ENCODE measurements at places on chromosomes 12 and 14. TPM values are rescaled to one million over a fixed set of nuclear protein-coding genes. Genes with fewer than 3 reads are reported as not detected.

DNA sequence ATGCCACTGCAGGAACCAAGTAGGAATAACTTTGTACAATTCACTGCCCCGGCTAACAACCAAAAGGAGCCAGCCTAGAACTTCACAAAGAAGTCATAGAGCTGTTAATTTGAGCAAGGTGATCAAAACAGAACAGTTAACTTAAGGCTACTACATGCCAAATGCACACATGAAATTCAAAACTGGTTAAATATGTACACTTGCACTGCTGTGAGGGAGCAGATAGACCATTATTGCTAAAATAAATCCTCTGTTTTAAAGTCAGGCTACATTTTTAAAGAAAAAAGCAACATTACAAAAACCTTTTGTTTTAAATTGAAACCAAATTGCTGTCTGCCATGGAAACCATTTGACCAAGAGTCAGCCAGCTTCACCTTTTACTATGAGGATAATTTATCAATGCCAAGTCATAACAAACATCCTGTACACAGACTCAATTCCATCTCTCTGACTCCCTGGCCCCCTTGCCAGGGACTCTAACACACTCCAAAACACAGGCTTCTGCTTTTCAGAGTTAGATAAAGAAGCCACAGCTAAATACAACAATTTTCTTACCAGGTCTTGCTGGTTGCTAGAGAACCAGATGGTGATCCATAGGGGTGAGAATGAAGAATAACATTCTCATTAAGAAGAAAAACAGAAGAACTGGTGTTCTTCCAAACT, 84.0 kb downstream of the LRP6 start:
- DNase-seq, result no peak

DNA sequence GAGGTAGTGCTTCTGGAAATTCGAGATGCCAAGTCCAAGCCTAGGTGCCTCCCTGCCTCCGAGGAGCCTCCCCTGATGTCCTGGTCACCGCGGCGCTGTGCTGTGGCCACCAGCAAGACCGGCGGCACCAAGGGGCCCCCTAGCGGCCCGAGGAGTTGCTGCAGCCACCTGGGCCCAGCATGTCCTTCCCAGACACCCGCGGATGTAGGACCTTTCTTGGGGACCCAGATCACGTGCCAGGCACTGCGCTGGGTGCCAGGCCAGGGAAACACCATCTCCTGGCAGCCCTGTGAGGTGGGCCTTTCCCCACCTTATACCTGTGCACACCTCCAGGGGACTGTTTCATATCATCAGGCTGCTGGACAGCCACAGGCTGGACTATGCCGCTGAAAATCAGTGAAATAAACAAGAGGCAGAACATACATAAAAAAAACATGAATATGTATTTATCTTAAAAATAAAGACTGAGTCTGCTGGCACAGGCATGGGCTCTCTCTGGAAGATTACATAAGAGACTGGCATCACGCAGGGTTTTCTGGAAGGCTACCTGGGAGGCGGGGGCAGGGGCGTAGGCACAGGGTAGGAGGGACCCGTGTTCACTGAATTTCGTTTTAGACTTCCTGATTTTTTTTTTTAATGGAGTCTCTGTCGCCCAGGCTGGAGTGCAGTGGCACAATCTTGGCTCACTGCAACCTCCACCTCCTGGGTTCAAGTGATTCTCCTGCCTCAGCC, 15.9 kb upstream of the HHIPL1 start:
- DNase-seq, result peak; percentile 64

Gene ULK1
- total RNA-seq, result 11.4 TPM

Gene PRMT5
- total RNA-seq, result 169 TPM

Gene OR6C76
- total RNA-seq, result not detected

Gene TAS2R30
- total RNA-seq, result 0.86 TPM

Gene KRT82
- not detected for total RNA-seq

DNA sequence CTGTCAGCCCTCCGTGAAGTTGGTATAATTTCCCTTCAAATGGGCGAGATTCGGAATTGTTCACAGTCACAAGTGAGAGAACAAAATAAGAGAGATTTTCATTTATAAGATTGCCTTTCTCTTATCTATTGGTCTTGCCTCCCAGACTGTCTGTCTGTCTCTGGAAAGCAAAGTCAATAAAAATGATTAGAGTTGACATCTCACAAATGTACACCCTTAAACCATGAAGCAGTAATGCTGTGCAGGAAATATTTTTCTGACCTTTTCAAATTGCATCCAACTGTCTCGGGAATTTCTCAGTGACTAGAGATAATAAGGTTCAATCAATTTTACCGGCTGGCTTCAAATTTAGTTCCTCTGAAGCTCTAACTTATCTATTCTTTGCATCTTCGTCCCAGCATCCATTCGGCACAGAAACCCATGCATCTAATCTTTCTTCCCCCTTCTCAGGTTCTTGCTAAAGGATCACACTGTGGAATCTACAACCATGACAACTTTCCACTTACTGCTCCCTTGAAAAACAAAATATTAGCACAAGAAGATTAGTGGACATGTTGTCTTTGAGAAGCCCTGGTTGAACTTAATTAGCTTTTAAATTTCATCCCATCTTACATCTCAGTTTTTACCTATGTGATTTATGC, 93.1 kb downstream of the RMST start:
- DNase-seq, result no peak

GRCh38 chr14:92552066-92552465, 38.5 kb downstream of the RIN3 start:
- no peak for DNase-seq

GRCh38 chr12:13162904-13163303, 33.6 kb upstream of the EMP1 start:
- no peak for DNase-seq

Gene ASPG
- not detected for total RNA-seq

Gene OTX2
- not detected for total RNA-seq

- no peak for DNase-seq
These were observed 10.5 kb upstream of the TMED2 start for GRCh38 chr12:123573870-123574269.

- DNase-seq, result no peak
These were observed at the start of gene HSPB8 for GRCh38 chr12:119178544-119179334. HSPB8 (plus strand) TSS chr12:119178931; CDS start chr12:119179313, 382 bp downstream.

DNA sequence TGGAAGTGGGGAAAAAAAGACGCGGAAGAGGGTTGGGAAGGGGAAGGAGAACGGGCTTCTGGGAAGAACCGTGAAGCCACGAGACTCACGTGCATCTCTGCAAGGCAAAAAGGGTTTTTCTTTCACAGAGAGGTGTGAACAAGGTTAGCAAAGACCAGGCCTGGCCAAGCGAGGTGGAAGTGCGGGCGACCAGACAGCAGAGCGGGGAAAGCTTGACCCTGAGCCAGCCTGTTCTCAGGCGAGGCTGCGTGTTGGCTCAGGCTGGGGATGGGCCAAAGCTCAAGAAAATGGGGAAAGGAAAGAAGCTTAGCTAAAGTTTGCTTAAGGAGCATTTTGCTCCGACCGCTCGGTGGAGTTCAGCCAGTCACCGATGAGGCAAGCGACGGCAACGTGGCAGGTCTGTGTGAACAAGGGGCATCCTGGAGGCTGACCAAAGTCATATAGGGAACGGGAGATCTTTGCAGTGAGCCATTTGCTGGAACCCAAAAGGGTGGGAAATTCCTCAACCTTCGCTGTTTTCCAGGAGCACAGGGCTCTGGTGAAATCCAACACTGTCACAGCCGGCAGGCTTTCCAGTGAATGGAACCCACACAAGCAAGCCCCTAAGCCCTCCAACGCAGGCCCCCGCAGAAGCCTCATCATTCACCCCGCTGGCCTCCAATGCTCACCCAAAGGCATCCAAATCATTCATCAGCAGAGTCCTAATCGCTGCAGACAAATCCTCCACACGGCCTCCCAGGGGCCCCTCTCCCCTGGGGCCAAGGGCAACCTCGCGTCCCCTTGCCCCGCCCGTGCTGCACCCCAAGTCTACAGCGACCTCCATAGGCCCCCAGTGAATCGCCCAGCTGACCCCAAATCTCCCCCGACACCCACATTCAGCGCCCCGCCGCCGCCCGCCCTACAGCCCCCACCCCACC, 754 bp downstream of the ZNF605 start:
- DNase-seq, result peak; percentile 39

DNA sequence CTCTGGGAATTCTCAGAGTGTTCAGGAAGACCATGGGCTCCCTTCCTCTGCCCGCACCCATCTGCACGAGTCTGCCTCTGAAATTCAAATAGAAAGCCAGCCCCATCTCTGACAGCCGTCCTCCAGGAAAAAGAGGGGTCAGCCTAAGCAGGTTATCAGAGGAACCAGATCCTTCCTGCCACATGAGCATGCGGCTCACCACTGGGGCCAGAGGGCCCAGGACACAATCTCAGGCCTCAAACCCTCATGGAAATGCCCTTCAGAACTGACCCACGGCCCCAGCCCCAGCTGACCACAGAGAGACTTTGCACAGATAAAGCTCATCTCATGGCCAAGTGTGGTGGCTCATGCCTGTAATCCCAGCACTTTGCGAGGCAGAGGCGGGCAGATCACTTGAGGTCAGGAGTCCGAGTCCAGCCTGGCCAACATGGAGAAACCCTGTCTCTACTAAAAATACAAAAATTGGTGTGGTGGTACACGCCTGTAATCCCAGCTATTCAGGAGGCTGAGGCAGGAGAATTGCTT, 23.2 kb downstream of the PXN start:
- DNase-seq, result no peak

- DNase-seq, result no peak
These were observed 196.2 kb downstream of the ZFP36L1 start for GRCh38 chr14:68596701-68597100.

- no peak for DNase-seq
These were observed 841.7 kb downstream of the DIO2 start for GRCh38 chr14:79369359-79370332.

Gene DAZAP2
- total RNA-seq, result 95.4 TPM

- peak; percentile 45 for DNase-seq
These were observed at the start of gene CPNE6 for GRCh38 chr14:24071144-24071697. CPNE6 (plus strand) TSS chr14:24071562; CDS start chr14:24072937, 1,375 bp downstream.

Gene TMEM132D
- total RNA-seq, result not detected

GRCh38 chr12:81296556-81297305, 218.9 kb downstream of the ACSS3 start:
- DNase-seq, result no peak

GRCh38 chr14:24935796-24936195, 114.2 kb downstream of the STXBP6 start:
- no peak for DNase-seq

DNA sequence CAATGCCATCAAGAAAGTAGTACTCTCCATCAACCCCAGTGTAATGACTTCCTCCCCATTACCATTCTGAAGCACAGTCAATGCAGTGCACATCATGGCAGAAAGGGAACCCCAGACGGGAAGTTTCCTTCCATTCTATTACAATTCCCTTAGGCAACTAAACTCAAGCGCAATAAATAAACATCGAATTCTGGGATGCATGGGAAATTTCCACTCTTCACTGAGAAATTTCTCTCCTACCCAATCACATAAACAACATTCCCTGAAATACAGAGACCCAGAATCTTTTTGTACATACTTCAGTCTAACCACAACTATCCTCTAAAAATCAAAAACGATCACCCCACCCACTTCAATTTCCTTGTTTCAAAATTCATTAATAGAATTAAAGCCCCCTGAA, 20.0 kb downstream of the SARNP start:
- no peak for DNase-seq

GRCh38 chr12:14950982-14951746, 10.2 kb downstream of the ARHGDIB start:
- DNase-seq, result no peak

DNA sequence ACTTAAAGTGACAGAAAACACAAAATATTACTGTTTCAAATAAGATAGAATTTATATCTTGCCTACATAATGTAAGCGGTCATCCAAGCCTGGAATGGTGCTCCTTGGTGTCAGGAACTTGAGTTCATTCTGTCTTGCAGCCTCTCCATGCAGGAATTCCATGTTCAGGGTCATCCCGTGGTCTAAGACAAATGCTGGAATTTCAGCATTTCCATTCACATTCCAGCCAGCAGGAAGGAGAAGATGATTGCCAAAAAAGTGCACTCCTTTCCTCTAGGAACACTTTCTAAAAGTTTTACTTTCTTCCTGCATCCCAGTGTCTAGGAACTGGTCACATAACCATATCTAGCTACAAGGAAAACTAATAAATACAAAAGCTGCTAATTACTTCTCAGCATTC, 106.3 kb downstream of the PTPRO start:
- no peak for DNase-seq

Gene TESPA1
- total RNA-seq, result 95.9 TPM

Gene GYS2
- total RNA-seq, result not detected

DNA sequence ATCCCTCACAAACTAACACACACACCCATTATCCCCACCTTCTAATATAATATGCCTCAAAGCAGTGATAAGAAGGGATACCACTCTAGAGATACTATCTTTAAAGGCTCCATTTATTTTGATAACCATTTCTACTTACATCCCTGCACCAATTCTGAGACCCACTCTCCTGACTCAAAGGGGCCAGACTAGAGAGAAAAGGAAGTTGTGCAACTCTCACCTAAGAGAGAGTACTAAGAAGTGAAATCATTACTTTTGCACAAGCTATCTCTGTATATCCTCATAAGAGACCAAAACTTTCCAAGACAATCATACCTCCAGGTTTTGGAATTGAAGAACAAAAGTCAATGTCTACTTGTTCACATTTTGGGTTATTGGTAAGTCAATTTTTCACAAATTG, 45.4 kb upstream of the USP15 start:
- DNase-seq, result no peak

- no peak for DNase-seq
These were observed 17.0 kb upstream of the WNT5B start for GRCh38 chr12:1611803-1612572.

Gene NPFF
- not detected for total RNA-seq

DNA sequence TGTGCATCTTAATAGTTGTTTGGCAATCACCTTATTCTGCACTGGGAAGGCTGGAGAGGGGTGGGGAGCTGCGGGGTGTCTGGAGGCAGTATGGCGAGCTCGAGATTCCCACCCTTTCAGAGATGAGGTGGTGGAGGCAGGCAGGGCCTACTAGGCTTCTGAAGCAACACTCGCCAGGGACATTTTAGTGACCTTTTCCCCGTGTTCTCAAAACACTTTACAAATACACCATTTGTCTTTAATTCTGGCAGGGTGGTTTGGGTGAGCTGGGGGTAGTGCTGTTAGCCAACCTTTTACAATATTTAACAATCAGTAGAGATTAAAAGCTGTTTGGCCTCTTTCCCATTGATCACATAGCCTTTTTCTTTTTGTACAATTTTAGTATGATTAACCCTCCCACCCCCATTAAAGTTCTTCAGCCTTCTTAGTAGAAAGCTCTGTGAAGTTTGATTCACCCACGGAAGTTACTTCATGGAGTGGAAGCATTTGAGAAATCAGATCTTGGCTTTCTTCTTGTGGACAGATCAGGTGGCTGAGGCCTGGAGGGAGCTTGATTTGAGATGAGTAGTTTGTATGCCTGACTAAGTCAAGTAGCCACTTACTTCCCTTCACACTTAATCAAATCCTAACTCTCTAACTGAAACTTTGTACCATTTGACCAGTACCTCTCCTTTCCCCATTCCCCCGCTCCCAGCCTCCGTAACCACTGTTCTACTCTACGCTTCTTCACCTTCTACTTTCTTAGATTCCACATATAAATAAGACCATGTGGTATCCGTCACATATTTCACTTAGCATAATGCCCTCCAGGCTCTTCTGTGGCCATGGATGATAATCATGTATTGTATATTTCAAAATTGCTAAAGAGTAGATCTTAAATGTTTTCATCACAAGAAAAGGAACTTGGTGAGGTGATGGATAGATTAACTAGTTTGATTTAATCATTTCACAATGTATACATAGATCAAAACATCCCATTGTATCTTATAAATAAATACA, 41.0 kb downstream of the TRAF3 start:
- no peak for DNase-seq
